Ovary (tissue), 10 donors: ENCODE measurements at places on chromosomes 1 and 21.

GRCh38 chr1:11280719-11281376 lies 7.8 kb downstream of the UBIAD1 start:
- H3K4me1 ChIP-seq: peaks cover 6% of the 10 kb centered on the region
- no peak overlapping the region for H3K4me3 ChIP-seq
- no peak overlapping the region for H3K27ac ChIP-seq
- no peak for DNase-seq

DNA sequence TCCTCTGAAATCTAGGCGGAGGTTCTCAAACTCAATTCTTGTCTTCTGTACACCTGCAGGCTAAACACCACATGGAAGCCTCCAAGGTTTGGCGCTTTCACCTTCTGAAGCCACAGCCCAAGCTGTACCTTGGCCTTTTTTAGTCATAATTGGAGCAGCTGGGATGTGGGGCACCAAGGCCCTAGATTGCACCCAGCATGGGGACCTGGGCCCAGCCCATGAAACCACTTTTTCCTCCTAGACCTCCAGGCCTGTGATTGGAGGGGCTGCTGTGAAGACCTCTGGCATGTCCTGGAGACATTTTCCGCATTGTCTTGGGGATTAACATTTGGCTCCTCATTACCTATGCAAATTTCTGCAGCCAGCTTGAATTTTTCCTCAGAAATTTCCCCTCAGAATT lies 181.0 kb downstream of the TYW3 start:
- H3K4me3 ChIP-seq: no peak overlapping the region
- H3K27me3 ChIP-seq: no peaks in the 10 kb centered on the region
- no peak overlapping the region for H3K27ac ChIP-seq
- no peaks in the 10 kb centered on the region for H3K36me3 ChIP-seq
- H3K4me1 ChIP-seq: no peaks in the 10 kb centered on the region
- no peak for DNase-seq

GRCh38 chr1:212503714-212504113 lies 71.0 kb downstream of the NENF start:
- no peaks in the 10 kb centered on the region for H3K36me3 ChIP-seq
- H3K27ac ChIP-seq: no peak overlapping the region
- no peak for DNase-seq
- no peaks in the 10 kb centered on the region for H3K27me3 ChIP-seq
- H3K4me3 ChIP-seq: no peak overlapping the region

DNA sequence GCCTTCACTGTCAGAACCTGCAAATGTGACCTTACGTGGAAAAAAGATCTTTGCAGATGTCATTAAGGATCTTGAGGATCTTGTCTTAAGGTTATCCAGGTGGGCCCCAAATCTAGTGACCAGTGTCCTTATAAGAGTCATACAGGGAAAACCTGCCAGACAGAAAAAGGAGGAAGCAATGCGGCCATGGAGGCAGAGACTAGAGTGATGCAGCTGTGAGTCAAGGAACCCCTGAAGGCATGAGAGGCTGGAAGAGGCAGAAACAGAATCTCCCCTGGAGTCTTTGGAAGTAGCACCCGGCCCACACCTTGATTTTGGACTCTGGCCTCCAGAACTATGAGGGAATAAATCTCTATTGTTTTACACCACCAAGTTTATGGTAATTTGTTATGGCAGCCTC lies 36.5 kb upstream of the DNASE2B start:
- no peak overlapping the region for H3K27ac ChIP-seq
- no peaks in the 10 kb centered on the region for H3K36me3 ChIP-seq
- no peaks in the 10 kb centered on the region for H3K4me1 ChIP-seq
- no peak overlapping the region for H3K4me3 ChIP-seq

DNA sequence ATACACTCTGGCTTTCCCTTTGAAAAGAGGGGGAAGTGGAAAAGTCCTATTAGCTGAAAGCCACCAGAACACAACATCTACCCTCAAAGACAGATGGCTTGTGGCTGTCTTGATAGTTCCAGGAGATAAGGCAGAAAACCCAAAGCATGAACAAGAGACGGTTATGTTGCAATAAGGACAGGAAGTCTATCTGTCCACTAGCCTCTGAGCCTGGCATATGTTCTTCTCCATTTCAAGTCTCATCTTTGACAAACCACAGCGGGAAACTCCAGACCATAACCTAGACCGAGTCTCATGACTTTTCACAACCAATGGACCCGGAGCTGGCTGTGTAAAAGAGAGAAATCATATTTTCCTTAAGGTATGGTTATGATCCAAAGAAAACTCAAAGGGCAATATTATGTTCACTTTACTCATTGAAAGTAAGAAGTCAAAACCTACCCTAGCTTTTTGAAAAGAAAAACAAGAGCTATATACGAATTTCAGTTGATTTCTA lies 33.8 kb downstream of the DUSP10 start:
- H3K4me3 ChIP-seq: no peak overlapping the region
- no peak overlapping the region for H3K27ac ChIP-seq
- no peaks in the 10 kb centered on the region for H3K36me3 ChIP-seq

DNA sequence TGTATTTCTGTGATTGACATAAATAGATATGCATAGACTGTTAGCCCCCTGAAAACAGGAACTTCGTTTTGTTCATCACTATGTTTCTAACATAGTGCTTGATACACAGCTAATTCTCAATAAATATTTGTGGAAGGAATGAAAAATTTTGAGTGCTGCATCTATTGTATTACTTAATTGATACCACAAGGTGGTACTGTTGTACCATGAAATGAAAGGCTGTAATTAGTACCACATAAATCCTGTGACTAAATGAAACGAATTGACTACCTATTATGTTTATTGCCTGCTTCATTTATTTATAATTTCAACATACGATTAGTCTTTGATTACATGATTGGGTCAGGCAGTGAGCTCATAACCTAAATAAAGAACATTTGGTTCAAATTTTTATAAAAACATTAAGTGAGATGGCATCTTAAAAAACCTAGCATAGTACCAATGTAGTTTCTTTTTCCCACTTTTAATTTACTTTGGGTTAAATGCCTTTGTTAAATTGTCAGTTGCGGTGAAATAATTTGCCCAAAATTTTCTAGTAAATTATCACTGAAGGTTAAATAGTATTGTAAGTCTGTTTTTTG lies 15.0 kb upstream of the TGFB2 start:
- DNase-seq: no peak
- no peaks in the 10 kb centered on the region for H3K27me3 ChIP-seq
- no peak overlapping the region for H3K4me3 ChIP-seq

DNA sequence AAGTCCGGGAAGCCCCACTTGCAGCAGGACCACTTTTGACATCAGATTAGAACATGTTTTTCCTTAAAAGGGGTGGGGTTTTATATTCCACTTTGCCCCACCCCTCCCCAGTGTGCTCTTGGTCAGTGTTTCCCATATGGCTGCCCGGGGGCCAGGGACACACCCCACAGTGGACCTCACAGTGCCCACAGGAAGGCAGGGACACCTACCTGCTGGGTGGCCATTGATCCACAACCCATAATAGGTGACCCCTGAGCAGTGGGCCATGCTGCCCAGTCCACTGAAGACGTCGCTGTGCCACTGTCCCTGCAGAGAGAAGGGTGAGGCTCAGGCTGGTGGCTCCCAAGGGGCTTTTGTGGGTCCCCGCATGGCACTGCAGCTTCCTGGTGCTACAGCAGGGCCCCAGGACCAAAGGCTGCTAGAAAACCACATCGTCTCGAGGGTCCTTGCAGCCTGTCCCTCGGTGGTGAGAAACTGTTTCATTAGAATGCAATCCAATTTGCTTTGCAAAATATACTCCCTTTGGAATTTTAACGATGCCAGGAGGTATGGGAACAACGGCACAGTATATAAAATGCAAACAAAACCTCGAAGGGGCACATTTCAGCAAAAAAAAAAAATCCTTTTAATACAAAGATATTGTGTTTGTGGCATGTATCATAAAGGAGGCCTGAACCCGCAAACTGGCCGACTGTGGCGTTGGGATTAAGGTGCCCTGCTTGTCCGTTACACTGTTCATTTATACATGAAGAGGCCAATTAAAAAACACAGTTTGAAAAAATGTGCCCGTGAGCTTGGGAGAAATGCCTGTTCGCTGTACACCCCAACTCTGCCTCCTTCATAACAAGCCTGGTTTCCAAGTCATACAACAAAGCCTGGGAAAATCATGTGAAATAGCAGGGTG lies 16.9 kb downstream of the MORN1 start:
- peak; percentile 2 for DNase-seq
- H3K4me1 ChIP-seq: no peaks in the 10 kb centered on the region
- no peak overlapping the region for H3K27ac ChIP-seq

GRCh38 chr1:223285452-223285851 lies 78.5 kb downstream of the SUSD4 start:
- no peak overlapping the region for H3K4me3 ChIP-seq
- H3K36me3 ChIP-seq: no peaks in the 10 kb centered on the region

GRCh38 chr1:183144752-183145151 lies 41.3 kb upstream of the LAMC2 start:
- H3K4me3 ChIP-seq: no peak overlapping the region
- no peak for DNase-seq
- H3K36me3 ChIP-seq: no peaks in the 10 kb centered on the region
- no peak overlapping the region for H3K27ac ChIP-seq
- H3K4me1 ChIP-seq: peaks cover 4% of the 10 kb centered on the region

DNA sequence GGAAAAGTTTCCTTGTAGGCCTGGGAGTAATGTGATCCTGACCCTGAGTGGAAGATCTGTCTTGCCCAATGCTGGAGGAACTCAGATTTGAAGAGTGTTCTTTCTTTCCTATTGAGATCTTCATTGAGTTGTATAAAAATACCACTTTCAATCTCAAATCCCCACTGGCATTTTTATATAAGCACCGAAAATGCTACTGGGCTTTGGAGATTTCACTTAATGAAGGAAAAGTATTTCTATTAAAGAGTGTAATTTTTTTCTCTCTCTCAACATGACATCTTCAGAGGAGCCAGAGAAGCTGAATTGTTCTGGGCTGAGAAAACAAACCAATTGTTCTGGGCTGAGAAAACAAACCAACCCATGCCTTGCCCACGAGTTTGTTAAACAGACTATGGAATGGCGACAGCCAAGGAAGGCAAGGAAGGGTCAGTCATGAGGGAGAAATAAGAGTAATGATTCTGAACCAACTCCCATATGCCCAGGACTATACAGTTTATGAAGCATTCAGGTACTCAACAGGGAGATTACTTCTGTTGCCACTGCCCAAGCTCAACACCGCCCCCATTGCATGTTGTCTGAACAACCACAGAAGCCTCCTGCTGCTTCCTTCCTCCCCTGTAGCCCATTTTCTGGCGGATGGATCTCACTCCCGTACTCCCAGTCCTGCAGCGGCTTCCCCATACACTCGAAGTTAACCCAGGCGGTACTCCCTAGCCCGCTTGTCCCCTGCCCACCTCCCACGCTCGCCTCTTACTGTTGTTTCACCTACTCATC lies 103.2 kb downstream of the BEND5 start:
- no peaks in the 10 kb centered on the region for H3K4me1 ChIP-seq
- H3K4me3 ChIP-seq: no peak overlapping the region
- no peak for DNase-seq
- no peak overlapping the region for H3K27ac ChIP-seq

- H3K36me3 ChIP-seq: no peaks in the 10 kb centered on the region
- no peak overlapping the region for H3K4me3 ChIP-seq
- H3K27ac ChIP-seq: no peak overlapping the region
- peaks cover 9% of the 10 kb centered on the region for H3K4me1 ChIP-seq
- DNase-seq: peak; percentile 89
Observed at GRCh38 chr1:110634455-110635311, 28.5 kb upstream of the KCNA2 start.

DNA sequence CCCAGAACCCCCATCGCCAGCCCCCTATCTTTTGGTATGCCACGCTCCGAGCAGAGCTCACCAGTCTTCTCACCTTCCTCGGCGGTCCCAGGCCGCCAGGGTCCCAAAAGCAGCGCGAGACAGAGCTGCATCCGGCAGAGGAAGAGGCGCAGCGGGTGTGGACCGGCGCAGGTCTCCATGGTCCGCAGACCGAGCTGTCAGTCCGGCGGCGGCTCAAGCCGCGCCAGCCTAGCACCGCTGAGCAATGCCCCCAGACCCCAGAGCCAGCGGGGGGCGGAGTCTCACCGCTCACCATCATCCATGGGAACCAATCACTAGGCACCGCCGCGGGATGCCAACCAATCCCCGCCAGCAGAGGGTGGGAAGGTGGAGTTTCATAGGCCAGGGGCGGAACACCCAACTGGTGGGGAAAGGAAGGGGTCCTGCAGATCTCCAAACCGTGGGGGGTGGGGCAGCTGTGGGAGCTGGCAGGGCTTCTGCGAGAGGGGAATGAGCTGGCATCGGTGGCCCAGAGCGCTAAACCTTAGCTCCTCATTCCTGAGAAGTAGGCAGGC lies at the start of gene EPHA10:
TSS of gene EPHA10 (minus strand) at position 233 of the 554 bp plus-strand sequence. CDS start at position 179, 54 bp downstream.
- H3K4me1 ChIP-seq: no peaks in the 10 kb centered on the region
- no peaks in the 10 kb centered on the region for H3K36me3 ChIP-seq
- no peak within 1 kb of the TSS for H3K27ac ChIP-seq
- DNase-seq: no peak

DNA sequence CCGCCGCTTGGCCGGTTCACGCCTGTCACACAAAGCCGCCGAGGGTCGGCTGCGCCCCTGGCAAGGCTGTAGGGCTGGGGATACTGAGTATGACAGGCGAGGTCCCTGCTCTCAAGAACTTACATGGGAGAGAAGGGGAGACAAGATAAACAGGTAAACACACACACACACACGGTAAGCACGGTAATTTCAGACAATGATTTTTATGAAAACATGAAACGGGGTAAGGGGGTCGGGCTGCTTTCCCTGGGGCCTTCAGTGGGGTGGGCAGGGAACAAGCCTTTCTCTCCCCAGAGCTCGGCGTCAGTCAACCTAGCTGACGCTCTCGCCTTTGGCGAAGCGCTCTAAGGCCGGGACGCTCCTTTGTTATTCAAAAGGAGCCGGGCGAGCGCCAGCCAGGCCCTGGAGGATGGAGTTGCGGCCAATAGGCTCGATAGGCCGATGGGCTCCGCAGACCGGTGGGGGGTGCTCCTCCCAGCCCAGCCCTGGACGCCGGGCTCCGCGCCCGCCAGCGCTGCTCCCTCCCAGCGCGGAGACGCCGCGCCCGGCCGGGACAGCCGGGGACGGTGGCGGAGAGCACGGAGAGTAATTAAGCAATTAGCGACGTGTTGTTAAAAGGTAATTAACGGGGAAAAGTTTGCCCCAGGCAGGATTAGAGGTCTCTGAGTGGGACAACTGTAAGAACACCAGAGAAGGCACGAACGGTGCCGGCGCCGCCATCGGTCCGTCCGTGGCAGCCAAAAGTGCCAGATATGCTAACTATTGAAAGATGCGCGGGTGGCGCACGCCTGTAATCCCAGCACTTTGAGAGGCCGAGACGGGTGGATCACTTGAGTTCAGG lies 950 bp upstream of the INKA2 start:
- H3K27ac ChIP-seq: peak overlapping the region; percentile 65
- H3K4me1 ChIP-seq: peaks cover 13% of the 10 kb centered on the region
- H3K27me3 ChIP-seq: no peaks in the 10 kb centered on the region
- H3K4me3 ChIP-seq: peak overlapping the region; percentile 47
- peak; percentile 79 for DNase-seq

DNA sequence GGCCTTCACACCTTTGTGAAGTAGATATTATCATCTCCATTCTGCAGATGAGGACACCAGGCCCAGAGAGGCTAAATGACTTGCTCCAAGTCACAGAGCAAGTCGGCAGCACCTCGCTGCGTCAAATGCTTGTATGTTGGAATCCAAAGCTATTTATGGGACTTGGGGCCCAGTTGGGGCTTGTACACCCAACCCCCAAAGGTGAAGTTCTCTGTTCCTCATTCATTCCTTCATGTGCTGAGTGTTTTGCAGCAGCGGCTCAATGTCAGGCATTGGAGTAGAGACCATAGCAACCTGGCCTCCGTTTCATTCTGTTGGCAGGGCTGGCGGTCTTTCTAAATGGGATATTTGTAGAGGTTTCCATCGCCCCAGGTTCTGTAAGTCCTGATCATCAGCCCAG lies 113.4 kb upstream of the SLC25A33 start:
- no peaks in the 10 kb centered on the region for H3K36me3 ChIP-seq
- H3K27ac ChIP-seq: no peak overlapping the region
- H3K4me3 ChIP-seq: no peak overlapping the region
- no peak for DNase-seq
- H3K4me1 ChIP-seq: no peaks in the 10 kb centered on the region
